ENCODE measurements at places on chromosomes 11 and 22. TPM values are rescaled to one million over a fixed set of nuclear protein-coding genes. Genes with fewer than 3 reads are reported as not detected.

DNA sequence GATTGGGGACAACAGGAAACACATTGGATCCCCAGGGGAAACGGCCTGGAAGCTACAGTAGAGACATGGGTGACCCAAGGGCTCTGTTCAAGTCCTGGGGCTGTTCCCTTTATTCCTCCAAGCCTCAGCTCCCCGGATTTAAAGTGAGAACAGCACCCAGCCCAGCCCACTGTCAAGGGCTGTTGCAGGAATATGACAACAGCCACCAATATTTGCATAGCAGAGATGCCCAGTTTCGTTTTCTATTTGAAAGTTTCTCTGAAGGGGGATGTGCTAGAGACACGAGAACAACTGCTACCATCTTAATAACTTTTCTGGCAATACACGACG, 81.1 kb upstream of the WNT7B start:
- peak; percentile 70 for DNase-seq
- no peaks in the 10 kb centered on the region for H3K36me3 ChIP-seq
- peaks cover 81% of the 10 kb centered on the region for H3K4me1 ChIP-seq

DNA sequence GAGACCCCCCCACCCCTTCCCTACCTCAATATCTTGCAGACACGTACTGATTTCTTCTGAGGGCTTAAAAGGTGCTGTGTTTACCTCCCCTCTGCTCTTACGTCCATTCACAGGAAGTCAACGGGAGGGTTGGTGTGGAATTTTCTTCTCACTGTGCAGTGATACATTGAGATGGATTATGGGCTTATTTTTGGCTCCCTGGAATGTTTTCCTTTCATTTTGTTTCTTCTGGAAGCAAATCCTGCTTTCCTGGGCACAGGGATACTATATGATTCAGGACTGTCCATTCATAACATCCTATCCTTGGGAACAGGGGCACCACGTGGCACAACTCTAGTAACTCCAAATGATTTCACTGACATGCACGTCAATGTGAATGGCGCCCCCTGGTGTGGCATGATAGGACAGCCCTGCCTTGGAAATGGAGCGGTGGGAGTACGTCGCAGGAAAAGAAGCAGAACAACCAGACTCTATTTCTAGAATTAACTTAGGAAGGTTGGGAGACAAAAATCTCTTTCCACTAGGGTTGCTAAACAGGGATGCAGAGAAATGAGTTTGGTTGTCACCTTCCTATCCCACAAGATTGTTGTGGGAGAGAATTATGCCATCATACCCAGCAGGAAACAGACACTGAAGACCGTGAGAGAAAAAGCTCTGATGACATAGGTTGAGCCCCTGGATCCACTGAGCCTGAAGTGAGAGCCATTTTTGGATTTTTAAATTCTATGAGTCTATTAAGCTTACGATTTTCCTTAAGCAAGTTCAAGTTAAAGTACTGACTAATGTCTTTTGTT, 146.5 kb upstream of the RAG2 start:
- peaks cover 4% of the 10 kb centered on the region for H3K27me3 ChIP-seq
- no peaks in the 10 kb centered on the region for H3K36me3 ChIP-seq
- peak; percentile 79 for DNase-seq
- no peaks in the 10 kb centered on the region for H3K4me1 ChIP-seq
- no peak overlapping the region for H3K4me3 ChIP-seq
- H3K27ac ChIP-seq, result no peak overlapping the region

GRCh38 chr22:38987171-38987895, 5.2 kb downstream of the APOBEC3B start:
- H3K4me3 ChIP-seq, result no peak overlapping the region
- no peaks in the 10 kb centered on the region for H3K4me1 ChIP-seq
- H3K36me3 ChIP-seq, result no peaks in the 10 kb centered on the region
- H3K27me3 ChIP-seq, result no peaks in the 10 kb centered on the region
- no peak overlapping the region for H3K27ac ChIP-seq

DNA sequence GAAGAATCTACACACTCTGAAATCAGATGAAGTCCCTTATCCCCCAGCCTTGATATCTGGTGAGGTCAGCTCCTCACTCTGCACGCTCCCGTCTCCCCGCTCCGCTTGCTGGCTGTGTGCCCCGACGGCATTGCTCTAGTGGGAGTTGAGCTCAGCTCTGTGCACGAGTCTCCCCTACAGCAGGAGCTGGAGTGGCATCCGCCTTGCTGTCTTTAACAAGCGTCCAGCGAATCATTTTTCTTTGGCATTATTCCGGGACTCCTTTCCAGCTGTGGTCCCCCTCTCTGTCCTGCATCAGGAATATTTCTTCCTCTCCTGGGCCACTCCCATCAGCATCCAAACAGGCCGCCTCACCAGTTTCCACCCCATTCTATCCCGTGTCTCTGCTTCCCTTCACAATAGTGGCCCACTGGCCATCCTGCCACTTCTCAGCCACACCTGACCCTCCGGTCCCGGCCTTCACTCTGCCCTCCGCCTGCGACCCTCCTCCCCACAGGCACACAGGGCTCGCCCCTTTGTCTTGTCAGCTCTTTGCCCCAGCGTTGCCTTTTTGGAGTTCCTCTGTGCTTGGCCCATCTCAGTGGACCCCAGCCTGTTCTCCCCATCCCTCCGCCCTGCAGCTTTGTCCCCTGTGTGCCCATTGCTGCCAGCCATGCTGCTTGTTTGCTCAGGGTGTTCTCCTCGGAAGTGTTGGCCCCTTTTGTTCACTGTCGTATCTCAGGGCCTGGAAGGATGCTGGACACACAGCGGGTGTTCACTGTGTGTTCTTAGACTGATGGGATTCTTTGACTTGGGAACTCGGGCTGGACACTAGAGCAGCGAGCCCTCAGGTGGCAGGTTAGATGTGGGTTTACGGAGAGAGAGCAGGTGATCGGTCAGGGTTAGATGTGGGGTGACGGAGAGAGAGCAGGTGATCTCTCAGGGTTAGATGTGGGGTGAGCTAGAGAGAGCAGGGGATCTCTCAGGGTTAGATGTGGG, 441.8 kb downstream of the TBC1D22A start:
- no peak for DNase-seq
- H3K4me3 ChIP-seq, result no peak overlapping the region
- no peaks in the 10 kb centered on the region for H3K36me3 ChIP-seq
- peaks cover 3% of the 10 kb centered on the region for H3K27me3 ChIP-seq
- no peaks in the 10 kb centered on the region for H3K4me1 ChIP-seq

The MTCH2 gene
- total RNA-seq, result 53.1 TPM

The DGCR6 gene
- 4.5 TPM for total RNA-seq

Data from lower lobe of right lung (tissue), 2 donors.